ENCODE measurements at places on chromosomes 12 and 14. TPM values are rescaled to one million over a fixed set of nuclear protein-coding genes. Genes with fewer than 3 reads are reported as not detected.

- DNase-seq, result no peak
These were observed 81.5 kb downstream of the SLC38A4 start for GRCh38 chr12:46744283-46744682.

DNA sequence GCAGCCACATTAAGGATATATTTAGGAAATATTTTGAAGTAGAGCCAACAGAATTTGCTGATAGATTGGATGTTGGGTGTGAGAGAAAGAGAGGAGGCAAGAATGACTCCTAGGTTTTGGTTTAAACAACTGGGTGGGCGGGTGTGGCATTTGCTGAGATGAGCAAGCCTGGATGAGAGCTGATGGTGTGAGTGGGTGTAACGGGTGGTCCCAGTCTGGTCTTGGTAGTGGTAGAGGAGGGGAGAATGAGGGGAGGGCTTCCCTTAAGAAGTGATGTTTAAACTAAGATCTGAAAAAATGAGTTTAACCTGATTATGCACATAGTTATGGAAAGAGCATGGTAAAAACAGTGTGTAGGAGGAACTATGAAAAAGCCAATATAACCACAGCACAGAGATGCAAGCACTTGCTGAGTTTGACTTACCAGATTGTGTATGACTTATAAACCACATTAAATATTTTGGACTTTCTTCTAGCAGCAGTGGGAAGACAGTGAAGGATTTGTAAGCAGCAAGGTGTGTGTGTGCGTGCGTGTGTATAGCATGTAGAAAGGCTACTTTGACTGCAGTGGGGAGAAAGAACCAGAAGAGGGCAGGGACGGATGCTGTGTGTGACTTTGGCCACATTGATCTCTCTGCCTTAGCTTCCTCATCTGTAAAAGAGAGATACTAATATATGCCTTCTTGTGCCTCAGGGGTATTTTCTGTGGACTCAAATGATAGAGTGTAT is 139.7 kb downstream of the PRIMA1 start:
- peak; percentile 26 for DNase-seq

- DNase-seq, result peak; percentile 43
These were observed 26.2 kb downstream of the RTRAF start for GRCh38 chr14:52015411-52016030.

The ZFYVE26 gene
- 9.0 TPM for total RNA-seq

The SLC2A14 gene
- not detected for total RNA-seq

The ASB2 gene
- 1.8 TPM for total RNA-seq

DNA sequence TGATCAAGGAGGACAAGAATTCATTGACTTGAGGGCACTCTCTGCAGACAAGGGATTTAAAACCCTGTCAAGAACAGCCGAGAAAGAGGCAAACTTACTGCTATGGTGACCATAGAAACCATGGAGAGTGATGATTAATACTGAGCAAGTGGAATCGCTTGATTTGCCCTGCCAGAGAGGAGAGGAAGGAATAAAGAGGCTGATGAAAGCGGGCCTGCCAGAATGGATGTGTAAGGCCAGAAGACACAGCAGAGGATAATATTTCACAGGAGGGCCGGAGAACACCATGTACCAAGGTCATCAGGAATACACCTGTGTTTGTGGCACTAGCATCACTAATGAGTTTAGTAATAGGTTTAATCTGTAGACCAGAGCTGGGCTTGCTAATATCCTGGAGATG is 221.8 kb upstream of the DCN start:
- peak; percentile 4 for DNase-seq

DNA sequence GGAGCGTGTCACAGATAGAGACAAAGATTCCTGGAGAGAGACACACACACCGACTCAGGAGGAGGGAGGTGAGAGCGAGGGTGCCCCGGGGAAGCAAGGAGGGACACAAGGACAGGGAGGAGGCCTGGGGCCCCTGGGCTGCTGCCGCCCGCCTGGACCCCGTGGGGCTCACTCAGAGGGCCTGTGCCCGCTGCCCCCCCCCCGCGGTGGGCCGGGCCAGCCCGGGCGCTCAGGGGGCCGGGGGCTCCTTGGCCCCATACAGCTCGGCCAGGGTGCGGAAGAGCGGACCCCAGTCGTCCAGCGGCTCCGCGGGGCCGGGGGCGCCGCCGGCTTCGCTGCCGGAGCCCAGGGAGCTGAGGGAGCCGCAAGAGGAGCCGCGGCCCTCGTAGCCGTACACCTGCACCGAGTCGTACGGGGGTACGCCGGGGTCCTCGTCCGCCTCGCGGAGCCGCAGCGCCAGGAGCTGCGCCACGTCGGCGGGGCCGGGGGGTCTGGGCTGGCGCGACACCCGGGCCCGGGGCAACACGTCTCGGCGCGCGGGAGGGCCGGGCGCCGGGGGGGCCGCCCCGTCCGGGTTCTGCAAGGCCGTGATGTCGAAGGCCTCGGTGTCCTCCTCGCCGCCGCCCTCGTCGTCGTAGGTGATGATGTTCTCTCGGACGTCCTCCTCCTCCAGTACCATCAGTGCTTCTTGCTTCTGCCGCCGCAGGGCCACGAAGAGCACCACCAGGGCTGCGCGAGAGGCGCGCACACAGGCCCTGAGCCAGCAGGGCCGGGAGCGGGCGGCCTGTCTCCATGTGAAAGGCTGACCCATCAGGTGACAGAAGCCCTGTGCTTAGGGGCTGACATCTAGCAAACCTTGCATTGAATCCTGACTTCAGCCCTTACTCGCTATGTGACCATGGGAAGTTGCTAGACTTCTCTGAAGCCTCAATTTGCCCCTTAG is 6.0 kb downstream of the PSMB11 start:
- no peak for DNase-seq

GRCh38 chr12:121753844-121754264 is 39.6 kb downstream of the RHOF start:
- no peak for DNase-seq

The METTL17 gene
- 106 TPM for total RNA-seq

DNA sequence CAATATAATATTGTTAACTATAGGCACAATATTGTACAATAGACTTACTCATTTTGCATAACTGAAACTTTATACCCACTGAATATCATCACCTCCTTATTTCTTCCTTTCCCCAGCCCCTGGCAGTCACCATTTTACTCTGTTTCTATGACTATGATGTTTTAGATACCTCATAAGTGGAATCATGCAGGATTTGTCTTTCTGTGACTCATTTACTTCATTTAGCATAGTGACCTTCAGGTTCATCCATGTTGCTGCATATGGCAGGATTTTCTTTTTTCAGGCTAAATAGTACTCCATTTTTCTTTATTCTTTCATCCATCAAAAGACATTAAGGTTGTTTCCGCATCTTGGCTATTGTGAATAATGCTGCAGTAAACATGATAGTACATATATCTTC is 18.9 kb downstream of the USP15 start:
- no peak for DNase-seq

- peak; percentile 93 for DNase-seq
These were observed at the start of gene PTGER2 for GRCh38 chr14:52313903-52314594. Gene PTGER2 (plus strand): TSS chr14:52314312. CDS start chr14:52314549, 237 bp downstream.

The EIF2S3B gene
- total RNA-seq, result 0.57 TPM

GRCh38 chr14:54220704-54221431 is 175.9 kb upstream of the CDKN3 start:
- DNase-seq, result no peak

DNA sequence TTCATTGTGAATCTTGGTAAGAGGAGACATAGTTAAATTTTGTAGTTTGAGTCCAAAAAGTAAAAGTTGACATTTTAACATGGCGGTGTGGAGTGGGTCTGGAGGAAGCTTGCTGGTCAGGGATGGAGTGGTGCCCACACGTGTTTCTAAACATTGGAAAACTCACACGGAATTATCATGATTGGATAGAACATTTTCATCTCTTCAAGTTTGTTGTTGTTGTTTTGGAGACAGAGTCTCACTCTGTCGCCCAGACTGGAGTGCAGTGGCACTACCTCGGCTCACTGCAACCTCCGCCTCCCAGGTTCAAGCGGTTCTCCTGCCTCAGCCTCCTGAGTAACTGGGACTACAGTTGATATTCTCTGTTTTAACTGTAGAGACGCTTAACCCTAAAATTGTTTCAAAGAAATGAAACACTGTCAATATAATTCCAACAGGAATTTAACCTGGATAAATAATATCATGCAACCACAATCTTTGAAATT is 502 bp upstream of the MBIP start:
- DNase-seq, result no peak

DNA sequence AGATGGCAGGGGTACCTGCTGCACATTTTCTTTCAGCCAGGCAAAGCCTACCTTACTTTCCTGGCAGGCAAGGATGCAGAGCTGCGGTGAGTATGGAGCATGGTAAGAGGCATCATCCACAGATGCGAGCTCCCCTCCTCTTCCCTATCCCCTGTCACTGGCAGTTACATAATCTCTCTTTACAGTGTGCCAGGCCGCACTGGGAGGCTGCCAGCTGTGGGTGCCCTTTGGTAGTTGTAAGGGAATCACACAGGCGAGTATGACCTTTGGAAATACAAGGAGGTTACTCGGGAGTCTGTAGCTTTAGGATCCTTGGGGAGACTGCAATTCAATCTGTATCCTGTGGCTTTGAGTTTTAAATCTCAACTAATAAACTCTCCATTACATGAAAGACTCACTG is 132.5 kb downstream of the KTN1 start:
- no peak for DNase-seq

DNA sequence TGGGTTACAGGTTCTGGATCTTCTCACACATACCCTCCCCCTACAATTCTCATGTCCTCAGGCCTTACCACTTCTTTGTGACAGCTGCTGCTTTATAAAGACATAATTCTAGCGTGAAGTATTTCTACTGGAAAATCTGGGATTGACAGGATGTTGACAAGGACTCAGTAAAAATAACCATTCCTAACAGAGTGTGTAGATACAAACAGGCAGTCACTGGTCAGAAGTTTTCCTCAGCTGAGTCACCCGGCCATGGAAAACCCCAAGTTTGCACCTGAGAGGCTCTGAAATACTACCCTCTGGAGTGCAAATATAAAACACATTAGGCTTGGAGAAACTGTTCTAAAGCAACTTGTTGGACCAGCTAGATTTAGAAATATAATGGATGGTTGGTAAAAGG is 54.4 kb downstream of the SPPL3 start:
- peak; percentile 81 for DNase-seq

DNA sequence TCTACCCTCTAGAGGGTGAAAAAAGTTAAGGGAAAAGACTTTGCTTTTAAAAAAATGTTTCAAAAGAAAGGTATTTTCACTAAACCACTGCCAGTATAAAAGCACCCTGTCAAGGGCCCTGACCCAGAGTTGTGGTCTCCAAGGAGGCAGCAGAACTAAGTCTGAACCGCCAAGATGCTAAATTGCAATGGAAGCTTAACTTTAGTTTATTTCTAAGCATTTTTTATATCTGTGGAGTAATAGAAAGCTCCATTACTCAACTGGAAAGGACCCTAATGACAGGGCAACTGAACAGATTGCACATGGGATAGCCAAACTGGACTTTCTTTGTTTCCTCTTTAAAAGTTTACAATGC is 379.8 kb downstream of the NAV3 start:
- DNase-seq, result no peak

DNA sequence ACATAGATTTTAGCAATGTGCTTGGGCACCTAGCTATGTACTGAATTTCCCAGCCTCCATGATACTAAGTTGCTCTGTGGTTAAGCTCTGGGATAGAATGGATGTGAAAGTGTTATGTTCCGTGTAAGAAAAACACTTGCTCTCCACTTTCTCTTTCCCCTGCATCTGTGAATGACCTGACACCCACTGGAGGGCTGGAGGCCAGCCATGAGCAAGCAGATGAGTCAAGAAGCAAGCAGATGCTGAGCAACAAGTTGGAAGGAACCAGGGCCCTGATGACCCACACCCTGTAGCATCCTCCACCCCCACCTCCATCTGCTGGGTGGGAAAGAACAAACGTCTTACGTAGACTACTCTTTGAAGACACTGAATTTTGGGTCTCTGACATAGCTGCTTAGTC is 56.6 kb downstream of the EID3 start:
- peak; percentile 34 for DNase-seq

DNA sequence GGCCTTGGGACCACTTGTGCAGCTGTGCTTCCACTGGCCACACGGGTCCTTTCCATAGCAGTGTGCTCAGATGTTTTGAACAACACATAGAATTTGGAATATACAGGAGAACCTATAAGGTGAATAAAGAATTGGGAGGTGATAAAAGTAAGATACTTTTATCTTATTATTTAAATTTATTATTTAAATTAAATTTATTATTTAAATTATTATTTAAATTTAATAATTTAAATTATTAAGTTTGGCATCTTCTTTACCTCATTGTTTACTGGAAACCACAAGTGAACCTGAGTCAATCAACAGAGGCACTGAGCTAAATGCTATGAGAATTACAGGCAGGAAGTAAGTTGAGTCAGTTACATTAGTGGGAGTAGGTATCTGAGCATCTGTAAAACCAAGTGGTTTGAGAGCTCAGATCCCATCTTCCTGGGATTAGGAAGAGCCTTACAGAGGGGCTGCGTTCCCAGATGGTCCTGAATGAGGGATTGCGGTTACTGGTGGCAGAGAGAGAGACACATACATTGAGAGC is 103.1 kb downstream of the ESR2 start:
- DNase-seq, result no peak

The DCAF4 gene
- total RNA-seq, result 19.8 TPM

The SLC7A7 gene
- 0.51 TPM for total RNA-seq

- DNase-seq, result no peak
These were observed 13.7 kb downstream of the KRT72 start for GRCh38 chr12:52587563-52587962.

DNA sequence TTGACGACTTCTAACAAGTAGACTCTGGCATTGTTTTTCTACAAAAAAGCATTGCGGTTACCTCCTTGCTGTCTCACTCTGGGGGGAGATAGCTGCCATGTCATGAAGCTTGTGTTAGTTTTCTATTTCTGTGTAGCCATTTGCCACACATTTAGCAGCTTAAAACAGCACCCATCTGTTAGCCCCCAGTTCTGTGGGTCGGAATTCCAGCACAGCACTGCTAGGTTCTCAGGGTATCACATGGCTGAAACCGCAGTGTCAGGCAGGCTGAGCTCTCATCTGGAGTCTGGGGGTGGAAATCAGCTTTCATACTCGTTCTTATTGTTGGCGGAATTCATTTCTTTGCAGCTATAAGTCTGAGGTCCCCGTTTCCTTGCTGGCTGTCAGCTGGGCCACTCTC is 19.9 kb upstream of the STXBP6 start:
- DNase-seq, result no peak

DNA sequence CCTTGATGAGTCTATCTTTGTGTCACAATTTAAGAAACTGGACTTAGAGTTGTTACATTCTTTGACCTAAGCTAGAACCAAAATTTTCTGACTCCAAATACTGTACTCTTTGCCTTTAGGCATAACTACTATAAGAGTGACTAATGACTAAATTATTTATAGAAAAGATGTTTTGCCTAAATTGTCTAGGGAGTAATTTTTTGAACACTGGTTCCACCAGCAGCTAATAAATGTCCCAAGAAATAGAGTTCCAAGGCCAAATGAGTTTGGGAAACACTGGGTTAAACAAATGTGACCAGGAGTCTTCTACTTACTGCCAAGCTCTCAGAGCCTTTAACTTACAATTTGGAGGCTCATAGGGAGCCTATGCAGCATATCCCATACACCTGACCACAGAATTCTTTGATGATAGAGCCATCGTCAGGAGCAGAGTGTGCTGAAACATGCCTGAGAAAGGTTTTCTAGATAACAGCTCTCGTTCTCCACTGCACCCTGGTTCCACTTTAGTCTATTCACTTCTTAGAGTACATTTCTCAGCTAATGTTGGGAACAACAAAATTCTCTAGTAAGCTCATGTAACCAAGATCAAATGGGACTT is 215.9 kb upstream of the HMGA2 start:
- peak; percentile 38 for DNase-seq

GRCh38 chr14:46574221-46574977 is 77.2 kb downstream of the RPL10L start:
- peak; percentile 29 for DNase-seq
